ENCODE measurements at places on chromosomes 5 and 9.
A peak's percentile ranks its signal among the peaks of the same experiment; 100 is the strongest.

DNA sequence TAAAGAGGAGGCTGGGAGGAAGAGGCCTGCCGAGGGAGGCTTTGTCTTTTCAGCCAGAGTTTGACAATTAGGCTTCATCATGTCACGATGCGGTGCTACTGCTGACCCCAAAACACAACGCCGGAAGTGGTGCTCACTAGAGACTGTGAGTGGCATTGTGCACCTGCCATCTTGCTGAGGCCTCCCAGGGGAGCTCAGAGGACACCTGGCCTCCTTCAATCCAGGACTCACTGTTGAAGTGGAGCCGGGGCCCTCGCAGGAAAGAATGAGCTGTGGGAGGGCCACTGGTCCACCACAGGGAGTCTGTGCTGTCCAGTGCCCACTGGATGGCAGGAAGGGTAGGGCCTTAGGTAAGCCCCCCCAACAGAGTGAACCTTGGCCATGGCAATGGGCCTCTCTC, 12.7 kb upstream of the SLC25A48 start:
- DNase-seq, result no peak

- no peak for DNase-seq
Observed at GRCh38 chr5:3027185-3027865, 275.8 kb upstream of the IRX2 start.

GRCh38 chr9:126482361-126483044, 131.2 kb upstream of the LMX1B start:
- peak; percentile 78 for DNase-seq

DNA sequence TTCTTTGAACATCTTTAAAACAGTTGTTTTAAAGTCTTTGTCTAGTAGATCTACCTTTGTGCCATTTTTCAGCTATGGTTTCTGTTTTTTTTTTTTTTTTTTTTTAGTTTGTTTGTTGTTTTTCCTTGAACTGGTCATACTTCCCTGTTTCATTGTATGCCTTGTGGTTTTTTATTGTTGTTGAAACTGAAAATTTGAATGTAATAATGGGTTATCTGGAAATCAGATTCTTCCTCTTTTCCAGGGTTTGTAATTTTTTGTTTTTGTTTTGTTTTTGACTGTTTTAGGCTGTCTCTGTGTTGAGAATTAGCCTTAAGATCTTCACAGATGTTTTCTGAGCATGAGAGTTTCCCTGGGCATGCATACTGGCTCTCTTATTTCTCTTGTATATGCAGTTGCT, 269.6 kb upstream of the DAP start:
- no peak for DNase-seq

DNA sequence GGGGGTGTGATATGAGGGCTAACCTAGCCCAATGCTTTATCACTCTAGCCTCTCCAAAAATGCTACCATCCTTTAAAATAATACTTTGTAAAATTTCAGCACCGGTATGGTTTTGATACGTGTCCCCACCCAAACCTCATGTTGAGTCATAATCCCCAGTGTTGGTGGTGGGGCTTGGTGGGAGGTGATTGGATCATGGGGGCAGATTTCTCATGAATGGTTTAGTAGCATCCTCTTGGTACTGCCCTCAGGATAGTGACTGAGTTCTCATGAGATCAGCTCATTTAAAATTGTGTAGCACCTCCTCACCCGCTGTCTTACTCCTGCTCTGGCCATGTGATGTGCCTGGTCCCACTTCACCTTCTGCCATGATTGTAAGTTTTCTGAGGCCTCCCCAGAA, 35.0 kb upstream of the ANKH start:
- no peak for DNase-seq

GRCh38 chr9:109779711-109780452, at the start of gene PALM2AKAP2:
PALM2AKAP2 (plus strand) TSS chr9:109780198; CDS start chr9:109780489, 291 bp downstream.
- DNase-seq, result peak; percentile 55

- no peak for DNase-seq
Observed at GRCh38 chr9:99491408-99492158, 269.5 kb downstream of the SEC61B start.

DNA sequence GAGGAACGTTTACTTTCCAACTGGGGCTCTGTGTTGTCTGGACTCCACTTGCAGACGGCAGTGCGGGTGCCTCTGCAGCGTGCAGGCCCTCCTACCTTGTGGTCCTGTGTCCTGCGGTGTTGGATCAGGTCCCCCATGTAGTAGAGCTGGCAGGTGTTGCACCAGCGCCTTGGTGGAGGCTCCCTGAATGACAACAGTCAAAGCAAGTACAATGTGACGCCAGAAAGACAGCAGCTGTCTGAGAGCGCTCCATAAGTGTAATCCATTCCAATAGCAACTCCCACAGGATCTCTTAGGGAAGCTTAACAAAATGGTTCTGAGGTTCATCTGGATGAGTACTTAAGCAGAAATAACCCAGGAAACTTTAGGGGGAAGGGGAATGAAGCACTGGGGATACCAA, 9.9 kb downstream of the BBLN start:
- DNase-seq, result peak; percentile 72

- DNase-seq, result no peak
Observed at GRCh38 chr9:98944734-98945074, 997 bp downstream of the COL15A1 start.

DNA sequence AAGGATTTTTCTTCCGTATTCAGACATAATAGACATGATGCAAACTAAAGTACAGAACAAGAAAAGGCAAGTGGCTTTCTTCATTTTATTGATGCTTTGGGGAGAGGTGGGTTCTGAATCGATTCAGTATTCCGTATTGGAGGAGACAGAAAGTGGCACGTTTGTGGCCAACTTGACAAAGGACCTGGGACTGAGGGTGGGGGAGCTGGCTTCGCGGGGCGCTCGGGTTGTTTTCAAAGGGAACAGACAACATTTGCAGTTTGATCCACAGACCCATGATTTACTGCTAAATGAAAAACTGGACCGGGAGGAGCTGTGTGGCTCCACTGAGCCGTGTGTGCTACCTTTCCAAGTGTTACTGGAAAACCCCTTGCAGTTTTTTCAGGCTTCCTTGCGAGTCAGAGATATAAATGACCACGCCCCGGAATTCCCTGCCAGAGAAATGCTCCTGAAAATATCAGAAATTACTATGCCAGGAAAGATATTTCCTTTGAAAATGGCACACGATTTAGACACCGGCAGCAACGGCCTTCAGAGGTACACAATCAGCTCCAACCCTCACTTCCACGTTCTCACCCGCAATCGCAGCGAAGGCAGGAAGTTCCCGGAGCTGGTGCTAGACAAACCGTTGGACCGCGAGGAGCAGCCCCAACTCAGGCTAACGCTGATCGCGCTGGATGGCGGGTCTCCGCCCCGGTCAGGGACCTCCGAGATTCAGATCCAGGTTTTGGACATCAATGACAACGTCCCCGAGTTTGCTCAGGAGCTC, 551 bp downstream of the PCDHB6 start:
- DNase-seq, result no peak

DNA sequence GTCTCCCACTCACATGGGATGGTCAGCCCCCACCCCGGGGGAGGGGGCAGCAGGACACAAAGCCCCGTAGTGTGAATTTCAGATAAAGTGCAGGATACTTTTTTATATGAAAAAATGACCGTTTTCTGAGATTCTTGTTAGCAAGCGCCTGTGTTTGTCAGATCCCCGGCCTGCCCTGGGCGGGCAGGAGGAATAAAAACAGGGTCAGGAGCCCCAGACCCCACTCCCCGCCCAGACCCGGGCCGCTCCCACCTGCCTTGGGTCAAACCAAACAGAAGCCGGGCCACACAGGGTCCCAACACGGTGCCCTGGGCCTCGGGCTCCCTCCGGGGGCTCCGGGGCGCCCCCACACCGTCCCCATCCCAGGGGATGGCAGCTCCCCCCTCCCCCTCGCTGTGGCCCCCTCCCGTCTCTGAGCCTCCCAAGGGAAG, 13.5 kb upstream of the NRARP start:
- no peak for DNase-seq

GRCh38 chr5:129541648-129542251, 81.7 kb downstream of the ADAMTS19 start:
- no peak for DNase-seq

DNA sequence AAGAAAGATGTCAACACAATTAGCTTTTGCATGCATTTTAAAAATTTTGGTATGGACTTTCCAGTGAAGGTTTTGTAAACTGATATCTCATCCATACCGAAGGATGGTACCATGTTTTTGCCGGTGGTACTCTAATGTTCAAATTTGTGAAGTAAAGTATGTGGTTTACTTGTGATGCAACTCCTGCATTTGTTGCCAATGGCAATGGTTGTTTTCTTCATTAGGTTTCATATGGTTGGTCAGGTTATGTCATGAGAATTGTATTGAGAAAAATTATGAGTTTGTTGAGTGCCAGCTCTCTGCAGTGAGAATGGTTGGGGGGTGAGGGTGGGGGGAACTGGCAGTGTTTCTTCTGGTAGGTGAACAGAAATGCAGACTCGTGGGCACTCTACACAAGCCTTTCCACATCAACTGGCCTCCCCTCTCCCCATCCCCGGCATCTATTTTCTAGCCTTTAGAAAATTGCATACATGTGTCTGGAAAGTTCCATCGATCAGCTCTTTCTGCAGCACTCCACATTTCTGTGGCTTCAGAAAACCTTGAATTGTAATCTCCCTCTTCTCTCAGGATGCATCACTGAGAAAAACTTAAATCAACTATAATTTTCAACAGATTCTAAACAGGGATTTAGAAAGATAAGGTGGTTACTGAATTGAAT, 107.7 kb downstream of the PDE4D start:
- DNase-seq, result no peak

DNA sequence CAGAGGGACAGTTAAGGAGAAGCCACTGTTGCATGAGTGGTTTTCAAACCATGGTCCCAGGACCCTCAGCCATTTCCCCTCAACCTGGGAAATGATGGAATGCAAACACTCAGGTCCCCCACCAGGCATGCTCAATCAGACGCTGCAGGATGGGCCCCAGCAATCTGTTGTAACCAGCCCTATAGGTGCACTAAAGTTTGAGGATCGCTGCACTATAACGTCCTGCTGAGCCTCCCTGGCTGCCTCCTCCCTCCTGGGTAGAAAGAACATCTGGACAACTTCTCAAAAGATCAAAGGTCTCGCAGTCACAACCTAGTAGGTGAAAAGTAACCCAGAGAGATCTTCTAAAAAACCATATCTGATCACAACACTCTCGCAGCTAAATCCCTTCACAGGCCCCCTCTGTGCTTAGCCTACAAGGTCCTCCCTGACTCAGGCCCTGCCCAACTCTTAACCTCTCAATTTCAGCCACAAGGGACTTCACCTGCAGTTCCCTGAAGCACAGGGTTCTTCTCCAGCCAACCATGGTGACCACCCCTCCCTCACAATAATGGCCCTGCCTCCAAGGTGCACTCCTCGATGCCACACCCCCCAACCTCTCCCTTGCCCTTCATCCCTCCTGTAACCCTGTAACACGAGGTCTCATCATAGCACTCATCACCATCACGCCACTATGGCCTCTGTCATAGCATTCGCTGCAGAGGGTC, 3.5 kb downstream of the SHB start:
- DNase-seq, result no peak

DNA sequence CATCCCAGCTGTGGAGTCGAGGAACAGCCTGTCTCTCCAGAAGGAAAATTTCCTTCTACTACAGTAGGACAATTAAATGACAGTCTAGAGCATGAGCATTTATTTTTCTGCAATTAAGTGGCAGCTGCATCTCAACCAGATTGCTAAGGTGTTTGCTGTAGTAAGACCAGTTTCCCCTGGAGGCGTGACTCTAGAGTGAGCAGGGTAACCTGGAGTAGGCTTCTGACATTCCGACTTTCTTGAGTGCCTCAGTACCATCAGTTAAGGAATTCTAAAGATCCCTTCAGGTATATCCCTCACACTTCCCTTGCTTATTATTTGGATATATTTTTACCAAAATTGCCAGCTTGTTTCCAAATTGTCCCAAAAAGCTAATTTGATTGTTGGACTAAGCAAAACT, 59.2 kb upstream of the IRX2 start:
- no peak for DNase-seq

GRCh38 chr9:3793971-3794383, 268.2 kb upstream of the RFX3 start:
- DNase-seq, result no peak

- DNase-seq, result peak; percentile 22
Observed at GRCh38 chr5:90932052-90932699, 373.6 kb downstream of the ADGRV1 start.

DNA sequence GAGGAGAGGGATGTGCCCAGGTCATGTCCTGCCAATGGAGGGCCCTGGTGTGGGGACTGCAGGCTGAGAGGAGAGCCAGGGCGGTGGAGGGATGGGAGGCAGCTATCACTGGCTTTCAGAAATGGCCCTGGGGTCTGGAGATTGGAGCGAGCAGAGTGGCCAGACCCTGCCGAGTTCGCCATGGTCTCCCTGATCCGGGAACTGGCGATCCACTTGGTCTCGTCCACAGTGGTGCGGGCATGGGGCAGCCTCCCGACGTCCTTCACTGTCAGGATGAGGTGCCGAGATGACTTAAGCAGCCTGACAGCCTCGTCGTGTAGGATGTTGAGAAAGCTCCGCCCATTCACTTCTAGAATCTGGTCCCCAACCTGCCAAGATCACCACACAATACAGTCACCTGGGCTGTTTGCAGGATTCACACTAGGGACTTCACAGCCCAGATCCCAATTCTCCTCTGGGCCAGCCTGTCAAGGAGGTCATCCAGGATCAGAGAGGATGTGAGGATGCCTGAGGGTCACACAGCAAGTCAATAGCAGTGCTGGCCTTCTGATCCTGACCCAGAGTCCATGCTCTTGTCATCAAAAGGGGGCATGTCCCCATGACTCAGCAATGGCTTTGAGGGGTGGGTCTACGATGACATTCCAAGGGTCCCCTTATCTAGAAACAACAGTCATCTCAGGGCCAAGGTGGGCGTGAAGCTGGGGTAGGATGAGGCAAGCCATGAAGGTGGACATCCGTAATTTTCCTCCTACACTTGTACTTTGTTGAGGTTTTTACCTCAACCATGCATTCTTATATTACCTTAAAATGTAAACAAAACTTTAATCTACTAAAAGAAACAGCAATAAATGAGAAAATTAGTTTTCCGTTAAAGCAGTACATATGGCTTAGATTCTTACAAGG, 38.5 kb upstream of the AKNA start:
- DNase-seq, result no peak

DNA sequence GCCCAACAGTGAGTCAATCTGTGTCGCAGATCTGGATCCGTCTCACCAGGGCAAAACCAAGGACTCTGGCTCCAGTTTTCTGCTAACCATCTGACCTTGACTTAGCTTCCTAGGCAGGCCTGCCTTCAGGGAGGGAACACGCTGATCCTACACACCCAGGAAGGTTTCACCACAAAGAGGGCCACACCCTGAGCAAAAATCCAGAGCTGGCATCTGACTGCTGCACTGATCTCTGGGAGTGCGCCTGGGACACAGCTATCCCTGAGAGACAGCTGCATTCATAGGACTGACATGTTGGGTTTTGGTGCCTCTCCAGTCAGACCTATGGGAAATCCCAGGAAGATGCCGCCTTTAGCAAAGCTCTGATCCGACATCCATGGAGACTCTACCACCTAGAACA, 47.5 kb downstream of the CDK5RAP2 start:
- DNase-seq, result no peak

DNA sequence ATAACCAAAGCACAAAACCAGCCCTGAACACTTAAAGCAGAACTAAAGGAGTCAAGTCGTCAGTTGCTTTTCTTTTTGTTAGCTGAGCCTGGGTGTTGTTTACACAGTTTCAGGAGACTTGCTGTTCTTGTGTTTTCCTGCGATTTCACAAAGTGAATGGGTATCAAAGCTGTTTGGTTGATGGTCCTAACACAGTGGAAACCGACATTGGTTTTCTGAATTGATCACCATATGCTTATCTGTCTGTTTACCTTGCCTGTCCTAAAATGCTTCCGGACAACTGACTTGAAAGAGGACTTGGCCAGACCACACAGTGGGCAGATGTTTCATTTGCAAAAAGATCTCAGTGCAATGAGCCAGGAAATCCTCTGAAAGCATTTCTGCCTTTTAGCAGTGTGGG, 676.4 kb downstream of the PRELID2 start:
- DNase-seq, result no peak

GRCh38 chr9:137969685-137970084, 92.1 kb downstream of the CACNA1B start:
- DNase-seq, result no peak
